ENCODE measurements at places on chromosomes 2 and 18.

- DNase-seq, result no peak
These were observed 47.5 kb upstream of the PTMA start for GRCh38 chr2:231660860-231661259.

DNA sequence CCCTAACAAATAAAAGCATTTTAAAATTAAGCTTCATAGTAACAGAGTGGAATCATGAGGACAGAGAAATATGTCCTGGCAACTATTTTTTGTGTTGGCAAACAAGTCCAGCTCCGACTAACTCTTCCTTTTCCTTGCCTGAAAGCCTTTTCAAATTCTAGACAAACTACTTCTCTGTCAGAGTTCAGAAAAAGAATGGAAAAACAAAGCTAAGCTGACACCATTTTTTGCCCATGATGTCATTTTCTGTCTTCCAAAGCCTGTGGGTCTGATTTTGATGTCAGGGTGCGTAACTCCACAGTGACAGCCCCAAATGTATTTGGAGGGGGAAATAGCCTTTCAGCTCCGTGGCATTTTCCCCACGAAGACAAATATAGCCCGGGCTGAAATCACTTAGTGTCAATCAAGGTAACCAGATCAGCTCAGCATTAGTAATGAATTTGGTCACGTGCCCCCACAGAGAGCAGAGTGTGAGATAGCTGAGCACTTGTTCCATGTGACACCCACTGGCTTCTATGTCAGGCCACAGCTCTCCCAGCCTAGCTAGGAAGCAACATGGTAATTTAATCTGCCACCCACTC is 233.0 kb upstream of the SIX2 start:
- DNase-seq, result no peak

DNA sequence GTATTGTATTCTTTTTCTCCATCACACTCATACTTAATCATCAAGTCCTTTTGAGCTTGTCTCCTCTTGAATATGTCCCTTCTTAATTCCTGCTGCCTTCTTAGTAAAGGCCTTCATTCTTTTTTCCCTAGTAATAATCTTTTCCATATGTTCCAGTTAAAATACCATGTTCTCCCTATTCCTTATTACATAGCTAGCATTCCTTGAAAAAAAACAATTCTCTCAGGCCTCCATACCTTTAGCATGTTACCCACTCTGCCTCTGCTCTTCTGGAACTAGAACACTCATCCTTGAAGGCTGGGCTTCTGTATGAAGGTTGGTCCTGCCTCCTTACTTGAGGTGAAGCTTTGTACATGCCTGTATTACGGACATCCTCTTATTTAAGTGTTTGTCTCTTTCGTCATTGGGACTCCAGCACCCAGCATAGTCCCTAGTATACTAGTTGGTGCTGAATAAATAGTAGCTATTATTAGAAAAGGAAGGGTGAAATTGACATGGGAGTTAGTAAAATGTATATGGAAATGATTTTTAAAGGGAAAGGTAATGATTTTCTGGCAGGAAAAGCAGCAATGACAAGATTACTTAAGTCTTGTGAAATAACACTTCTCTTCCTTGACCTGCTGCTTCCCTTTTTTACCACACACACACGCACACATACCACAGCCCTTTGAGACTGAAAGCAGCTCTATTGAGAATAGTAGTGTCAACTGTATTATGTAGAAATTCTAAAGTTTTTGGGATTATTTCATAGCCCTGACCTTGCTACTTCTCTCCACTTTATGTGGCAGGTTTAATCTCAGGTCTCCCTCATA is 45.6 kb downstream of the REL start:
- DNase-seq, result no peak

- DNase-seq, result no peak
These were observed 138.6 kb downstream of the BCL2 start for GRCh38 chr18:63180971-63181376.

DNA sequence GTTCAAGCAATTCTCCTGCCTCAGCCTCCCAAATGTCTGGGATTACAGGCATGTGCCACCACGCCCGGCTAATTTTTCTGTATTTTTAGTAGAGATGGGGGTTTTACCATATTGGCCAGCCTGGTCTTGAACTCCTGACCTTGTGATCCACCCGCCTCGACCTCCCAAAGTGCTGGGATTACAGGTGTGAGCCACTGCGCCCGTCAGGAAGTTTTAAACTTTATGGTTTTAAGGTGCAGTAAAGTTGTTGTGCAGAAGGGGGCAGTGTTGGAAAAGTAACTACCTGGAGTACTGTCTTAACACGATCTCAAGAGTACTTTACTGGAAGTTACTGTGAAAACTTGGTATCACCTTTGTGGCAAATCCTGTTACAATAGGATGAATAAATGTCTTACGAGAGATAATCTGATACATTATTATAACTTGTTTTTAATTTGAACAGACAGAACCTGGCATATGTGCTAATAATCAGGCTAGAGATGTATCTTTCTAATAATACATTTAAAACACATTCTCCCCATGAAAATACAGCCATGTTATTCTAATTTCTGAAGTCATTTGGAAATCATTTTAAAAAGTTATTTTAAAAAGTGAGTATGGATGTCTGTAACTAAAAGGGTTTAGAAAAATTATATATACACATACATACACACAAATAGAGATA is 10.8 kb downstream of the SPDYA start:
- peak; percentile 50 for DNase-seq

DNA sequence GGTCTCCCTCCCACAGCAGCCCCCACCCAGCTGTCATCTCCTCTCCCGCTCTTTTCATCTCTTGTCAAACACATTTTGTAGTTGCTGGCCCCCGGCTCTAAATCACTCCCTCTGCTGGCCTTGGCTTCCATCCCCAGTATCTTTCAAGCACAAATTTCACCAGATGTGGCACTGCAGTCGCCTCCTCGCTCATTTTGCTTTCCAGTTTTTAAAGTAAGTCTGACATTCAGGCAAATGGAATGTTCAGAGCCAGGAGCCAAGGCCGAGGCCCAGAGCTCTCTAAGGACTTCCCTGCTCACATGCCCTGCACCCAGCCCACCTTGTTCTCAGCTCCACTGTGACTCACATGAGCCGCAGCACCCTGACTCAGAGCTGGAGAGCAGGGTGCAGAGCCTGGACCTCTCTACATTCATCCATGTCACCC is 158.4 kb downstream of the GALNT14 start:
- no peak for DNase-seq

DNA sequence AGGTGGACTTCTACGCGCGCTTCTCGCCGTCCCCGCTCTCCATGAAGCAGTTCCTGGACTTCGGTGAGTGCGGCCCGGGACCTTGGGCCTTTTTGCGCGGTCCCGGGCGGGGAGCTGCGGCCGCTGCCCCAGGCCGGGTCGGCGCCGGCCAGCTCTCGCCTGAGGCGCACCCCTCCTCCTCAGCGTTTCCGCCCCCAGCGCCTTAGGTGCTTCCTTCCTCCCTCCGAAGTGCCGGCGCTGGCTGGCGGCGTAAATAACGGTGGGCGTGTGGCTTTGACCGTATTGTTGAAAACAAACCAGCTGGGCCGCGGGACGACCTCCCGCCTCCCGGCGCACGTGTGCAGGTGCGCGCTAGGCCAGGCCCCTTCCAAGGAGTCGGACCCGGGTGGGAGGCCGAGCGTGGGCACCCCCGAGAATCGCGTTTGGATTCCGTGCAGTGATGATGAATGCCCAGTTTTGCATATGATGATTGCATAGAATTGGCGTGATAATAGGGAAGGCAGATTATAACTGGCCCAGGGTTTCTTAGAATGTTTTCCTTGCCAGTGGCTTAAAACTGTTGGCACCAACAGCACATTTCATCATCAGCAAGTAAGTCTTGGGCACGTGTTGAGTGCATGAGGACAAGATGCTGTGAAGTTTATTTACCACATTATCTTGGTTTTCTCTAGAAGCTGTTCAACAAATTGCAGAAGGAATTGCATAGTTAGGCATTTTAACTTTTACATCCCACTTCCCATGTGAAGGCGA is 569 bp downstream of the PDK1 start:
- peak; percentile 49 for DNase-seq

- no peak for DNase-seq
These were observed 131.4 kb upstream of the CCDC68 start for GRCh38 chr18:55090564-55091188.

- no peak for DNase-seq
These were observed 1.1 kb upstream of the EPC2 start for GRCh38 chr2:148643421-148643820.

- no peak for DNase-seq
These were observed 181.9 kb upstream of the DLGAP1 start for GRCh38 chr18:4636967-4637366.

- no peak for DNase-seq
These were observed 87.7 kb downstream of the RAPGEF4 start for GRCh38 chr2:172823261-172823850.

GRCh38 chr2:8790739-8791162 is 46.7 kb downstream of the KIDINS220 start:
- DNase-seq, result no peak

DNA sequence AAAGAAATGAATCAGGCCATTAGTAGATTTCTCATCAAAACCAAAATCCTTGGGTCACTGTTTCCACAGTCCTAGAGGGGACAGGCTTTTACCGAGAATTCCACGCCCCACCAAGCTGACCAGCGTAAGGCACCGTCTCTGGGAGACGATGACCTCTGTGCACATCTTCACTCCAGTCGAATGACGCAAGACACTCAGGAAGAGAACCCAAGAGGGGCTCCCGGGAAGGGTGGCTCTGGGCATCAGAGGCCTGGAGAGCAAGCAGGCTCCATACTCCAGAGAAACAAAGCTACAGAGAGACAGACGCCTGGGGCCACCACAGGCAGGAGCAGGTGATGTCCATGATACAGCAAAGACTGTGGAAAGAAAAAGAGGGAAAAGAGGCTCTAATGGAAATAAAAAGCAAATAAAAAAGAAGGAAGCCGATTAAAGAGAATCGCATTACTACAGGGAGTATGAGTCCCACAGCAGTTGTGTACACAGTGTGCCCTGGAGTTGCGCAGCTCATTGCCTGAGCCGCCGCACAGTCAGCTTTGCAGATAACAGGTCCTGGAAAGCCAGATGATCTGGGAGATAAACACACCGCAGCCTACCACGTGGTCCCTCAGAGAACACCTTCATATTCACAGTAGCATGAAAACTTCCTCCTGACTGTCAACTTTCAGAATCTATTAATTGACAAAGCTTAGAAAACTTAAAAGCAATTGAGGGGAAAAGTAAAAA is 572.7 kb upstream of the SALL3 start:
- no peak for DNase-seq

DNA sequence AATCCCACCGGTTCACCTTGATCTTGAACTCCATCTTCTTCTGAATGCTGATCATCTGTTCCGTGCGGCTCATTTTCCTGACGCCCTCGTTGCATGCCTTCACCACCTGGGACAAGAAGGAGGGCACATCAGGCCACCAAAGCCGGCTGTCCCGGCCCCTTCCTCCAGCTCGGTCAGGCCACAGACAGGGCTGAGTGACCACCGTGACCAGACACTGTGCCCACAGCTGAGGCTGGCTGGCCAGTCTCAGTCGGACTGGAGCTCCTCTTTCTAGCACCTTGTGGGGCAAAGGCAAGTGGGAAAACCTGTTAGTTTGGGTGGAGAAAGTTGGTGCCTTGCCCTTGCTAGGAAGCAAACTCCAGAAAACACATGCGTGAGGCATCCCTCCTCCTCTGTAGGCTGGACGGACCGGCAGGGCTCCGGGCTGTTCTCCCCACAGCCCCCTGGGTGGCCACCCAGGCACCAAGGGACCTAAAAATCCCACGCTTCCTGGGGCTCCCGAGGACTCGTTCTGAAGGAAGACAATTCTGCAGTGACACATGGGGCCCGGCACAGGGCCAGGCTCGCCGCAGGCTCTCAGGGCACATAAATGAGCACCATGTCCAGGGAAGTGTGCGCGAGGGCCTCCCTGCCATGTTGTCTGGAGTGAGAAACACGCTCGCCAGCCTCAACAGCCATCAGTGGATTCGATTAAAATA is 15.3 kb downstream of the SNORC start:
- DNase-seq, result no peak

DNA sequence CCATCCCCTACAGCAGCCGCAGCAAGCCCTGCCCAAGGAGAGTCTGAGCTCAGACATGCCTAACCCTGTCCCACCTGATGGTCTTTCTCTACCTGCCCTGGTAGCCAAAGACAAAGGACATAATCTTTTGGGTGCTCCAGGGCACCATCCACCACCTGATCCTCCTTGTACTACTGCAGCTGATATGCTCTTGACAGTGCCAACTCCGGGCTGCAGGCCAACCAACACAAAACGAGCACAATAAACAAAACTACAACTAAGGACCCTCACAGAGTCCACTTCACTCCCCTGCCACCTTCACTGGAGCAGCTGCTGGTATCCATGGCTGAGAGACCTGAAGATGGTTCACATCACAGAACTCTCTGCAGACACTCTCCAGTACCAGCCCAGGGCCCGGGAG is 106.3 kb downstream of the GRB14 start:
- DNase-seq, result peak; percentile 14

GRCh38 chr2:101272045-101272784 is 19.5 kb downstream of the CNOT11 start:
- no peak for DNase-seq

GRCh38 chr2:175111200-175111657 is 56.8 kb downstream of the ATF2 start:
- peak; percentile 28 for DNase-seq

DNA sequence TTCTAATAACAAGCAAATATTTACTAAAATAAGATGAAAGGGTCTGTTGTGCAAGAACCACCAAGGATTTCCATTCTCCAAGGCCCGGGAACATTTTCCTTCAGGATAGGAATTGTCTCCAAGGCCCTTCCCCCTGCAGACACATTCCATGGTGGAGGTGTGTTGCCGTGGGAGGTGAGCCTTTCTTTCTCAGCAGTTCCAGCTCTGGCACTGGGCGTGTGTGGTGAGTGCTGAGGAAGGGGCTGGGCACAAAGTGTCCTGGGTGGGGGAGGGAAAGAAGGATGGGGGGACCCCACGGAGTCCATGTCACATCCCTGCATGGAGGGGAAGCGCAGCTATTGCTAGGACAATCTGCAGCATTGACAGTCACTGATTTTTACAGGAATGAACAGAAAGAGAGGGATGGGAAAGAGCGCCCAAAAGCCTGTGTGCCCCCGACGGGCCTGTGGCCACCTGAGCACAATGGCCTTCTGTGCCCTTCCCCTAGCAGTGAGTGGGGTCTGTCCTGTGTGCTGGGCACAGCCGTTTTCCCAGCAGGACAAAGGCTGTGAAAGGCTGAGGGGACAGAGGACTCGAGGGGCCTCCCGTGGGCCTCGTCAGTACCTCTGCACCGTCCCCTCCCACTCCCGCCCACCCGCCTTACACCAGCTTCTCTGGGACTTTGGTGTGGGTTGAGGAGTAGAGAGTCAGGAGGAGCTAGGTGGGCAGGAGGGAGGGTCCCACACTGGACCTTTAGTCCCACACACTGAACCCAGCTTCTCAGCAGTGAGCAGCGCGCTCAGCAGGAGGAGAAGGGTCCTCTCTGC is 79.8 kb downstream of the PTGR3 start:
- DNase-seq, result no peak

GRCh38 chr18:11040823-11041656 is 108.3 kb downstream of the PIEZO2 start:
- DNase-seq, result peak; percentile 25

Data from NCI-H2081 (cell line).